NCI-H1092 (cell line): ENCODE measurements at places on chromosomes 12 and 14.
A peak's percentile ranks its signal among the peaks of the same experiment; 100 is the strongest.

DNA sequence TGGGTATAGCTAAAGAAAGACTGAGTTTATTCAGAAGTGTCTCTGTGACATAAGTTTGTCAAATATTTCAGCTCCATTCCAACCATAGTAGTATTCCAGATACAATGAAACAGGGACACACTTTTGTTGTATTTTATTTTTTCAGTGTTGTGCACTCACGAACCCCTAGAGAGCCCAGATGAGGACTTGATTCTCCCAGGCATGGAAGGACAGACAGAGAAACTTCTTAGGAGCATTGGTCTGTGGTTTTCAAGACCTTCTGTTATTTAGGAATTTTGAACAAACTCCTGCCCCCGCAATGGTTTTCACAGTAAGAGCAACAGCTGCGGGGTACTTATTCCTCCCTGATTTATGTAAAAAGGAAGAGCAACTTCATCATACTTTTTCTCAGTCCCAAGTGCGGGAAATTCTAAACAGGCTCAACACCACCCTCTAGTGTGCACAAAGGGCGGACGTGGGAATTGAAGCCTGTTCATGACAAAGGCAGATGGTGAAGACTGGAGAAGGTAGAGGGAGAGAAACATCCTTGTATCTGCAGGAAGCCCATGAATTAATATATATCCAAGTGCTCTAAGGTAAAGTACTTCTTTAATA, 147.6 kb downstream of the PAH start:
- DNase-seq = no peak

DNA sequence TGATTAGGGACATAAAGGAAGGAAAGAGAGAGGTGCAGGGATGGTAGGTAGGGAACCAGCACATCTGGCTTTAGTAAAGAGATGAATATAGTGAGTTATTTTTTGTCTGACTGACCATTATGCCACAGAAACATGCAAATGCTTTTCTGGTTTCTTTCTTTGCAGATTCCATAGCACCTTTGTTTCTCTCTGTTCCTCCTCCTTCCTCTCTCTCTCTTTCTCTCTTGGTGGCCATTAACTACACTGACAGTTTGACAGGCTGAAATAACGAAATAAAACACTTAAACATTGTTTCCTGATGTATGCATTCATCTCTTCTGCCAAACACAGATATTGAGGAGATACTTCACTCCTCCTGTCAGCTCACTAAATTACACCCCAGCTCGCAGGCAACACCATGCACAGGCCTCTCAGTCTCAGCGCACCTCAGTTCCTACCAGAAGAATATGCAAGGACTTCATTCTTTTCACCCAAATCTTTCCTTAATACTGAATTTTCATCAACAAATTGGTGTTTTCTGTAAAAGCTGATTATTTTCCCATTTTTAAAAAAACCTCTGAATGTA, 406.9 kb upstream of the SOX5 start:
- DNase-seq = no peak

DNA sequence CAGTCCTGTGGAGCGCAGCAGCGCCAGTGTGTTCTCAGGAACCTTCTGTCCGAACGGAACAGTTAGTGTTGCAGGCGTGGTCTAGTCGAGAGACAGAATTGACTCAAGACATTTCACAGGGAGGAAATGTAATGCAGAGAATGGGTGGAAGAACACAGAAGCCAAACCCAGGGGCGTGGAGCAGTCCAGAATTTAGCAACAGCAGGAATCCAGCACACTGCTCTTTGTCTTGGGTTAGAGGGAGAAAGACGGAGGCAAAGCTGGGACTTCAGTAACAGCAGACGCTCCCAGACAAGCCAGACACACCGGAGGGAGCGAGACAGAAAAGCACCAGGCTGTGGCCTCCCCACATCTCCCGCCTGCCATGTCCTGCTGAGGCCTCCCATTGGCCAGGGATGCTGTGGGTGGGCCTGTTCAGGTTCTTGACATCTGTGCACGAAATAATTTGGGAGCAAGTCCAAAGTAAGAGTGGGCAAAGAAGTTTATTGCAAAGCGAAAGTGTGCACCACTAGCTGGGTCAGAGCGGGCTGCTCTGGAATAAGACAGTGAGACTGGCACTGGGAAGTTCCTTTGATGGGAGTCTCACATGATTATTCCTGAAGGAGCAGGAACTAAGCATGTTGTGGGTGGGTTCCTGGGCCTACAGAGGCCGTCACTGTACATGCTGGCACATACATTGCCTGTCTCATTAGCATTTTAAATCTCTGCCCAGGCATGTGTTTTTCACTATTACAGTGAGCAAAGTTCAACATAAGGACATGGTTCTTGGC, 339.3 kb upstream of the SFSWAP start:
- DNase-seq = no peak

DNA sequence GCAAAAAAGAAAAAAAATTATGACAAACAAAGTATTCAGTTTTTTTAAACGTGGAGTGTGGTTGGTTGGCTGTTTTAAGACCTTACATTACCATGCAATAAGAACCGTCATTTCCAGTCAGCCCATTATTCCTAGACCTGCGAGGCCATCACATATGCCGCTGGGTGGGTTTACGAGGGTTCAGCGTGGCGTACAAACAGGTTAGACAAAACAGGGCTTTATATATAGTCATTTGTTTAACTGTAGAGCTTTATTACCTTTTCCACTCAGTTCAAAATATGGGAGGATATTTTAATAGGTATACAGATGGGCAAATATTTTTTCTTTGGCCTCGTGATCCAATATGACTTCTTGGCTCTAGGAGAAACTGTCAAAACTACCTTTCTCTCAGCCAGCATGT, 67.2 kb downstream of the KSR2 start:
- DNase-seq = no peak

GRCh38 chr12:130198026-130198662, 35.9 kb downstream of the FZD10 start:
- DNase-seq = no peak

DNA sequence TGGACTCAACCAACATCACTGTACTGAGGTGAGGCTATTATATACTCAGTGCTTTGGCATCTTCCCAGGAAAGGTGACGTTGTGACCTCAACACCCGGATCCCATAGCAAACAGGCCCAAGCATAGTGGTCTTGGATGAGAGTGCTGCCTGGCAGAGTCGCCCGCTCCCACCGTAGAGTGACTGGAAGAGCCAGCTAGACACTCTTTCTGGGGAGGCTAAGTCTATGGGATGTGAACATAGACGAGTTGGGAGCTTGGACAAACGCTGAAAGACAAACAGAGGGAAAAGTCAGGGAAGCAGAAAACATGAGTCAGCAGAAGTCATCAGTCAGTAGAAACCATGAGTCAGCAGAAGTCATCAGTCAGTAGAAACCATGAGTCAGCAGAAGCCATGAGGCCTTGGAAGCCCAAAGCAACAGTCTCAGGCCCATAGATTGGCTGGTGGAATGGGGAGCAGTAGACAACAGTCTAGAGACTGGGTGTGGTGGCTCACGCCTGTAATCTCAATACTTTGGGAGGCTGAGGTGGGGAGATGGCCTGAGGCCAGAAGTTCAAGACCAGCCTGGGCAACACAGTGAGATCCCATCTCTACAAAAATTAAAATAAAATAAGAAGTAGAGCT, 66.4 kb upstream of the MAP1LC3B2 start:
- no peak for DNase-seq

DNA sequence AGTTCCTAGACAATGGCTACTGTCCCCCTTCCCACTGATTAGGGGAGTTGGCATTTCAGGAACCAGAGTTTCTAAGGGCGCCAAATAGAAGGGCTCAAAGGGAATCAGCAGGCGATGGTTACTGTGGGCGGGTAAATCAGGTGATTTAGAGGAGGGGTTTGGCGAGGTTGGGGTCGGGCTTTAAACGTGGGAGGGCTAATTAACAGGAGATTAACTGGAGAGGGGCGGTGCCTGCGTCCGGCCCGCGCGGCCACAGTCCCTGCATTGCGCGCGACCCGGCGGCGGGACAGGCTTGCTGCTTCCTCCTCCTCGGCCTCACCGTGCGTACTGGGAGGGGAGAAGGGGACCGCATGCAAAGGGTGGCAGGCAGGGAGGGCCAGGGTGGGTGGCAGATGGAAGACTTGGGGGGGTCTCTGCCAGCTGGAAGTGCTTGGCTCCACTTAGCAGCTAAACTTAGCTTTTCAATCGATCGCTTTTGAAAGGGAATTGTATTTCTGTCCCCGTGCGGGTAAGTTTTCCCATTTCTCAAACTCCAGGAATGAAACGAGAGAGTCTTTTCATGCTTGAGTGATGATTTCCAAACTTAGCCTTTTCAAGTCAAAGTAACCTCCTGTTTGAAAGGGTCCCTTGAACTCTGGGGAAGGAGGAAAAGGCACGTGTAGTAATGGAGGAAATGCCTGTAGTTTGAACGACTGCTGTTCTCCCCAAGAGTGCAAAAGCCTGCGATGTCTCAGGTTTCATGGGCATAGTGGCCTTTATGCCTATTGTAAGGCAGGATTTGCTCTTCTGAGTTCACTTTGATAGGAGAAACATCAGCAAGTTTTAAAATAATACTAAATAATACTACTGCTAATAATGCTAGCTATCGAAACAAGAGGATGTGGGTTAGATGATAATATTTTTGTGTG, at the start of gene MGST1:
TSS of gene MGST1 (plus strand) at position 255 of the 908 bp plus-strand sequence. CDS start 6,608 bp downstream, outside the sequence.
- no peak for DNase-seq

DNA sequence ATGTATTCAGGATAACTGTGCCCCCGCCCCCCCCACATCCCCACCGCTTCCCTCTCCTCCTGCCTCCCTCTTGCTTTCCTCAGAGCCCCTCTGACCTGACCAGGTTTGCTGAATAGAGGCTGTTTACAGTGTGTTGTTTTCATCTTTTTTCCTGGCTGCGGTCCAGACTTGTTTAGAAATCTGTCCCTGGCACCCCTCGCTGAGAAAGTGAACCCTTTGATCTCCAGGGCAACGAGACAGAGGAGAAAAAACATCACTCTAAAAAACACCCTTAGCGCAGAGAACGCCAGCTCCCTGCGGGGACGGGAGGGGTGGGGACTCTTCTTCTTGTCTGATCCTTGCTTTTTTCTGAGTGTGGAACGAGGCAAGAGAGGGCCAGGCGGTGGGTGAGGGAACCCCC, 22.5 kb downstream of the SDS start:
- no peak for DNase-seq

DNA sequence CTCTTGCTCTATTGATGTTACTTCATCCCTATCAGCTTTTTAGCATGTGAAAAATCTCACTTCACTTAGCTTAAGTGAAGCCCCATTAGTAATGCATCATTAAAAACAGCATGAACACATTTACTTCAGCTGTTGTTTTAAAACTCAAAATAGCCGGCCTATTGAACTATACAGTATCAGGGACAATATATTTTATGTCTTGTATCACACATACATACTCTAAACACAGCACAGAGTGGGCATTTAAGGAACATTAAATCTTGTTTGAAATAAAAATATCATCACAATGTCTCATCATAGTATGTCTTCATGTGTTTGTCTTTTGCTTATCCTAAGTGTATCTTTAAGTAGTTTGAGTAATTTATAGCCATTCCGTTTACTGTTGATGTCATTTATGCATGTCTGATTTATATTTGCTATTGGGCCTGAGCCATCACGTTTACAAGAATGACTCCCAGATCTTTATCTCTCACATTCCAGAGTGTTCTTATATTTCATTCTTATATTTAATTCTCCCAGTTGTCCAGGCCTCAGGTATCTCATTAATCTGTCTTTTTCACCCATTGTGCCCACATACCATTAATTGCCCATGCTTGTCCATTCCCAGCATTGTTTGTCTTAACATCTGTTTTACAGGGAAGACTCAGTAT, 57.5 kb downstream of the ARHGAP5 start:
- DNase-seq = no peak

DNA sequence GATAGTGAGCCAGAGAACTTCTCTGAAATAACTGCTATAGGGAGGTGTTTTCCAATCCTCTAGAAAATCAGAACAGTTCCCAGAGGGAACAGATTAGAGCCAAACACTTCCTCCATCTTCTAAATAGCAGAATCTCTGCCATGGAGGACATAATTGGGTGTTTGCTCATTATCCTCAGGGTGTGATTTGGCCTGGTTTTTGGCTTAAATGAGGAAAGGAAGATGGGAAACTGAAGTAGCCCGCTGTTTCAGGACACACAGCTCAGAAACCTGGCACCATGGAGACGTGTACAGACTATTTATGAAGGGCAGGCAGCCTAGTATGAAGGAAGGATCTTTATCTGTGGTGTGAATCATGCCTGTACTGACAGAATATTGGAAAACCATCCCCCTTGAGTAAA, 231.7 kb upstream of the PRKD1 start:
- DNase-seq = peak; percentile 18

- DNase-seq = no peak
These were observed 165.4 kb upstream of the CCDC198 start for GRCh38 chr14:57659052-57659451.

- no peak for DNase-seq
These were observed 348.8 kb downstream of the PDZRN4 start for GRCh38 chr12:41536813-41537490.

GRCh38 chr14:104977681-104978653, at the start of gene AHNAK2:
TSS of gene AHNAK2 (minus strand) at chr14:104978374. CDS start at chr14:104978237, 137 bp downstream.
- peak; percentile 53 for DNase-seq

DNA sequence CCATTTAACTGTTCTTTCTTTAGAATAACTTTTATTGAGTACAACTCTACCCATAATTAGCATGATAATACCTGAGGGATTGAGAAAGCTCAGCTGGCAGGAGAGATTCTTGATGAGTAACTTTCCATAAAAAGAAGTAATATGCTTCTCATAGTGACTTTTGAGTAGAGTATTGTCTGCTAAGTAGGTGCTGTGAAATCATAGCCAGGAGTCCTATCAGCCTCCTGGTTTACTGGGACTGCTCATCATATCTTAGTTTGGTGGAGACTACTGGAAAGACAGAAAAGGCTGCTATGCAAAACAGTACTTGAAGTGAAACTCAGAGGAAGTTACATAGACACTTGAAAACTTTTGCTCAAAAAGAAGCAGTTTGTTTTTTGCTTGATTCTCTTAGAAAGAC, 113.3 kb upstream of the ATP2B1 start:
- DNase-seq = no peak

DNA sequence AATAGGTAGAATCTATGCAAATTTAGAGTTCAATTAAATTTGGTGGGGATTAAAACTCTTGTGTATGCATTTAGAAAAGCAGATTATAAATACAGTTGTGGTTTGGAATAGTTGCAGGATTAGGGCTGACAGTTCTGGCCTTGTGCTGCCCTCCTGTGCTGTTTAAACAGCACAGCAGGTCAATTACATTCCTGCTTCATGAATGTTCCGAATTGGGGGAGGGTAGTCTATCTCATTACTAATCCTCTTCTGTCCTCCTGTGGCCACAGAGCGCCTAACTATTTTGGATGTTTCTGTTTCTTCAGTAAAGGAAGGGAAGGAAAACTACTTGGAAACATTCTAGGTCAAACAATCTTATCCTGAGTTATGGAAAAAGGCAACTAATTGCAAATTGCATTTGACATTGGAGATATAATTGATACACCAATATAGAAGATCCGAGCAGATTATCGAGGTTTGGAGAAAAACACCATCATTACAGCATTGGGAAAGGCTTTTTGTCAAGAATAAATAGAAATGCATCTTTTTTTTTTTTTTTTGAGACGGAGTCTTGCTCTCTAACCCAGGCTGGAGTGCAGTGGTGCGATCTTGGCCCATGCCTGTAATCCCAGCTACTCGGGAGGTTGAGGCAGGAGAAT, 8.7 kb upstream of the GPR19 start:
- DNase-seq = peak; percentile 82

DNA sequence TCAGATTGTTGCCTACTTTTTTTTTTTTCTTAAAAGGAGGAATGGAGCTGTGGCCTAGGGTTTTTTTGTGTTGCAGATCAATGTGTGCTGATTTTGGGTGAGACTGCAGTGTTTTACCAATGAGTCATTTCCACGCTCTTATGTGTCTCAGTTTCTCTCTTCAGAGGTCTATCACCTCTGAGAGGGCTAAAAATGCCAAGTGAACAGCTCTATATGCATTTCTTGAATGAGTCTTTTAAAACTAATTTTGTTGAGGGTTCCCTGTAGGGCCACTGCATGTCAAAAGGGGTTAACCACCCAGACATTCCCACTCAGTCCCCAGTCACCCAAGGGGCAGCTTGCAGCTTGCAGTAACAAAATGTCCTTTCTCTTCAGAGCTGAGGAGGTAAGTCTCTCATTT, 24.3 kb upstream of the GLIPR1L2 start:
- no peak for DNase-seq
